ENCODE measurements at places on chromosomes 7 and 10.

DNA sequence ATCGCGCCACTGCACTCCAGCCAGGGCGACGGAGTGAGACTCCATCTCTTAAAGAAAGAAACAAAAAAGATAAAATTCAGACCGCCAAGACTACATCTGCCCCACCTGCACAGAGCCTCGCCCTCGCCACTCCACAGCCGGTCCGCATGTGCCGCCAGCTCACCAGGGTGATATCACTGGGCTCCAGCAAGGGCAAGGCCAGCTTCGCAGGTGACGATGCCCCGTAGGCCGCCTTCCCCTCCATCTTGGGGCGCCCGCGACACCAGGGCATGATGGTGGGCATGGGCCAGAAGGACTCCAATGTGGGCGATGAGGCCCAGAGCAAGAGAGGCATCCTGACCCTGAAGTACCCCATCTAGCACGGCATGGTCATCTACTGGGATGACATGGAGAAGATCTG lies 34.0 kb downstream of the KIFBP start:
- DNase-seq = no peak

GRCh38 chr7:30841801-30842541 lies 69.7 kb upstream of the AQP1 start:
- no peak for DNase-seq

- DNase-seq = no peak
Observed at GRCh38 chr7:165661-166337, 26.6 kb upstream of the FAM20C start.

DNA sequence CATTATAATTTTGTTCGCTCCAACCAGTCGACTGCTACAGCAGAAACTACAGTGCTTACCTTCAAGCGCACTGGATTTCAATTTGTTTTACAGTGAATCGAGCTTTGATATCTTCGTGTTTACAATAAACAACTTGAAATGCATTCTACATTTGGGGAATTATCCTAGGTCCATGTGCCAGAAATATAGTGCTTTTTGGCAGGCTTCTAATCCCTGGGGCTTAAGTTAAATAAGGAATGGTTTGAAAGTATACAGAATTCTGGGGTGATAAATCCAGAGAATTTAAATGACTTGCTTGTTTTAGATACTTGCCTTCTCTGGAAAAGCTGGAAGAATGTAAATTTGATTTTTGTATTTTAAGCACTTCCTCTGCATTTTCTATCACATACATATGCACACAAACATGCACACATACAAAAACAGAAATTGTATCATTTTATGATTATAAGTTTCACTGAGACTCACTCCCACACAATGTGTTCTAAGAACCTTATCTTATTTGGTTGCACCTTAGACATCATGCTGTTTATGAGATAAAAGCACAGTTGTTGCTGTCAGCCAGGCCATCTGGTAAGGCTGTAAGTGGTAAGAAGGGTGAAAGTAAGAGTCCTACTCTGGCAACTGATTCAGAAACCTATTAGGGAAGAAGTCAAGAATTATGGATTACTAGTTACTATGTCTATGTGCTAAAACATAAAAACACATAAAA lies 347.2 kb upstream of the KCND2 start:
- DNase-seq = no peak

- no peak for DNase-seq
Observed at GRCh38 chr7:32250003-32250402, 179.8 kb upstream of the PDE1C start.

GRCh38 chr7:41164440-41164839 lies 538.5 kb downstream of the INHBA start:
- no peak for DNase-seq

DNA sequence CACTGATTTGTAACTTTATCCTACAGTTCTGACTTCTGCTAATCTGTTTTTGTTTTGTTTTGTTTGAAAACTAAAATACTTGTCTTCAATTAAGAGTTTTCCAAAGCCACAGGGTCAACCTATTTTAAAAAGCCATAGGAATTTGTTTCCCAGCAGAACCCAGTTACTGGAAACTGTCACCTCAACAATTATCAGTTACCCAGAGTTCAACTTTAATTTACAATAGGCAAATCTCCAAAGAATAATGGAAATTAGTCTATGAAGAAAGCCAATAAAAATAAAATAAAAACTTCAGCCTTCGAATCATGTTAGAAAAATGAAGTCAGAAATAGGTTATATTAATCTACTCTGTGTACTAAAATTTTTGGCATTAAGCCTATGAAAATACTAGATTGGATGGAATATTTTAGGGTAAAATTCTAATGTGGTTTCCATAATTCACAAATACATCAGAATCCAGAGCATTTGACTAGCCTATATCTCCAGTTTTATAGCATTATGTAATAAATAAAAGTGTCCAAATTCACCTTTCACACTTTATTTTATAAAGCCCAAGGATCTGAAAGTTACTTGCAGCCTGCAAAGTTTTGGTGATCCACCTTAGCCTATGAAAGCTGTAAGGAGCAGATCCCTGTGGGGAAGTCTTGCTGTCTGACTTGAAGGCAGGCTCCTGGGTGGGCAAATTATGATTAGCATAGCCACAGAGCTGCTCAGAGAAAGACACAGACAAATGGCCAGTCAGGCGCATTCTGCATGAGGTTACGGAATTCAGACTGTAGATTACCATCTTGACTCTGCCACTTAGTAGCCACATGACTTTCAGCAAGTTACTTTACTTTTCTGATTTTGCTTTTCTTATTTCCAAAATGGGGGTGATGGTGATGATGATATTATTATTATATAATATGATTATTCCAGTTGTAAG lies 250.0 kb upstream of the HGF start:
- no peak for DNase-seq
